ENCODE measurements at places on chromosomes 12 and 14.

GRCh38 chr14:29215853-29216252 lies 449.3 kb downstream of the FOXG1 start:
- DNase-seq = no peak

- no peak for DNase-seq
These were observed 46.9 kb upstream of the IGF1 start for GRCh38 chr12:102527171-102527720.

DNA sequence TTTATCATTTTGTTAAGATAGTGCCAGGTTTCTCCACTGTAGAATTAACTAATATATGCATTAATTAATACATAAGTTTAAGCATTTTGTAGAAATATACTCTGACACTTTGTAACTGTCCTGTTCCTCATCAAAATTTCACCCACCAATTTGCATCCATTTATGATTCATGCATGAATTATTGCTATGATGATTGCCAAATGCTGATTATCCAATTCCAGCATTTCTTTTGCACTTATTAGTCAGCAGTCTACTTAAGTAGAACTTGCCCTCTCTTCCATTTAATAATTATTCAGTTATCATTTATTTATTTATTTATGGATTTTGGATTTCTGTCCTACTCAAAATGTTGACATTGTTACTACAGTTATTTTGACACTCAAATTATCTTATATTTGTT lies 72.2 kb downstream of the SLC6A15 start:
- DNase-seq = no peak

- no peak for DNase-seq
These were observed 853 bp downstream of the TTC9 start for GRCh38 chr14:70642303-70643235.

- no peak for DNase-seq
These were observed 177.1 kb downstream of the RMST start for GRCh38 chr12:97639702-97640101.

- DNase-seq = no peak
These were observed 442.9 kb upstream of the ATP2B1 start for GRCh38 chr12:90151491-90152015.

DNA sequence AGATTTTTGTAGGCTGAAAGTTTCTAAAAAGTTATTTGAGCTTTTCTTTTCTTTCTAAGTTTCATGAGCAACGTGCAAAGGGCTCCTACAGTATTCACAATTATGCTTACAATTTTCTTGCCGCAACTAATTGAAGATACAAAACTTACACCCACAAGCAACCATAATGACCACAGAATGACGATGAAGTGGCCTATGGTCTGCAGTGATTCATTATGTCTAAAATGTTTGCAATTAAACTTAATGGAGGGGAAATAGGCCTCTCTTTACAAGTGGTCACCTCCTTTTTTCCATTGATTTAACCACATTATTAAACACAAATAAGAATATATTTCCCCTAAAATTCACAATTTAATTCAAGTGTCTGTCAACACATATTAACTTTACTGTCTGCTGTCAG lies 732.6 kb upstream of the FLRT2 start:
- no peak for DNase-seq

- DNase-seq = no peak
These were observed 49.8 kb downstream of the SLC6A12 start for GRCh38 chr12:164207-164606.

DNA sequence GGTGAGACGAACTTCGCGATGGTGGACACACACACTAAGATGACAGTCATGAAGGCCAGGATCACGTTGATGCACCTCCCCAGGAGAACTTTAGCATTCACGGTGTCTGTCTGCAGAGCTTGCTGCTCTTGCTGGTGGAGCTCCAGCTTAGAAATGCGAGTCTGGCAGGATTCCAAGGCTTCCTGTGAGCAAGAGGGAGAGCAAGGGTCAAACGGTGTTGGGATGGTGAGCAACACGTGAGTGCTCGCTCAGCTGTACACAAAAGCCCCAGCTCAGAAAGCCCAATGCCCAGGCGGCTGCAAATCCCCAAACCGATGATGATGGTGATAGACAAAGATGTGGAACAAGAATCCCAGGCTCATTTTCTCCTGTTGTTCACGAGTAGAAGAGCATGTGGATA lies 78.8 kb downstream of the TMCC3 start:
- DNase-seq = no peak

- DNase-seq = no peak
These were observed 37.7 kb upstream of the DICER1 start for GRCh38 chr14:95195031-95195430.

- no peak for DNase-seq
These were observed 14.0 kb upstream of the MFAP5 start for GRCh38 chr12:8676651-8677050.

- no peak for DNase-seq
These were observed 6.8 kb downstream of the TTC8 start for GRCh38 chr14:88831284-88831683.

GRCh38 chr14:67483579-67484285 lies 4.8 kb downstream of the TMEM229B start:
- DNase-seq = no peak

GRCh38 chr14:24145690-24146452 lies 539 bp downstream of the PSME2 start:
- DNase-seq = no peak

DNA sequence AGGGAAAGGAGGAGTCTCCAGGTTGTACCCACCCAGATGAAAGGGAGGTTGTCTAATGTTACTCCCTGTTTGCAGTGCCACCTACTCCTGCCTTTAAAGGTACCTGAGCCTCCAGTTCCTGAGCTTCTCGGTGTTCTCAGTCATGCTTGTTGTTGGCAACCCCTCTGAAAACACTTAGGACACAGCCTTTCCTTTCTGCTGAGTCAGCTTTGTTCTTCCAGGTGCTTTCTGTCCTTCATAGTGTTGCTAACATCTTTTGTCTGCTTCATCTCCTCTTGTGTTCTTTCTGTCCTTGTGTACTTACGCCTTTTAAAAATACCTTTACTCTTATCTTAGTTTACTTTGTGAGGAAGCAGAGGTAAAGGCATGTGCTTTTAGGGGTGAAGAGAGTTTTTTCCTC lies 97.0 kb upstream of the NEDD1 start:
- DNase-seq = no peak

GRCh38 chr14:64848239-64848638 lies 31.5 kb downstream of the SPTB start:
- DNase-seq = no peak

GRCh38 chr14:24534286-24534685 lies 26.2 kb upstream of the CMA1 start:
- DNase-seq = no peak

GRCh38 chr14:35526962-35527361 lies 7.0 kb upstream of the INSM2 start:
- DNase-seq = no peak

- no peak for DNase-seq
These were observed 305.0 kb downstream of the NELL2 start for GRCh38 chr12:44571006-44571550.

DNA sequence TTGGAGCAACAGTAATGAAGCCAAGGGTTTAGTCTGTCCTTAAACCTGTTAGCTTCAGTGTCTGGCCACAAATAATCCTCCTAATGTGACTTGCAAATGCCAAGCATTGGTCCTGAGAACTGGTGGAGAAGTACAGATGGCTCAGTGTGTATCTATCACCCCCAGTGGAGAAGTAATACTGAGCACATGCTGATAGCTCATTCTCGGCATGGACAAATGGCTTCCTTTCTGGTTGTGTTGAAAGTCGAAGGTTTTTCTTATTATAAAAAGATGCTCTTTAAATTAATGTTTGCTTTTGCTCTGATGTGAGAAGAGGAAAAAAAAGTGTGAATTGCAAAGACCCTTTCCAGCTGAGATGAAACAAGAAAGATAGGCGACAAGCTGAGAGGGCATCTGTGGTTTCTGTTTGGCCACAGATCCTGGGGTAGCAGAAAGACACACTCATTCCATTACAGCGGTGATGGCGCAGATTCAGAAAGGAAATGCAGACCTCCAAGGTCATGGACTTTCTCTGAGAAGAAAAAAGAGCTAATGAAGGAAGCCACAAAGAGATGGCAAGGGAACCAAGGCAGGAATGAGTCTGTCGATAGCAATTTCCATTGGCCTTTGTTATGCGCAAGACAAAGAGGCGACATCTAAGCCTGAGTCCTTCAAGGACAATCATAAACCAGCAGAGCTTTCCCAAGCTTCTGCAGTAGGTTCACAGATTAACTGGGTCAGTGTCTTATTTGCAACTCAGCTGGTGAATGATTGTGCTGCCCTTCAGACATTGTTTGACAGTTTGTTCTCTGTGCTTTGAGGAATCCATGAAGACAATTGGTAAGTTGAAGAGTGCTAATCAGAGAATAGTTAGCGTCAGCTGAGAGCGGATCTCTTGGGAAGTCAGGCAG lies 155.5 kb upstream of the RGS6 start:
- DNase-seq = no peak

DNA sequence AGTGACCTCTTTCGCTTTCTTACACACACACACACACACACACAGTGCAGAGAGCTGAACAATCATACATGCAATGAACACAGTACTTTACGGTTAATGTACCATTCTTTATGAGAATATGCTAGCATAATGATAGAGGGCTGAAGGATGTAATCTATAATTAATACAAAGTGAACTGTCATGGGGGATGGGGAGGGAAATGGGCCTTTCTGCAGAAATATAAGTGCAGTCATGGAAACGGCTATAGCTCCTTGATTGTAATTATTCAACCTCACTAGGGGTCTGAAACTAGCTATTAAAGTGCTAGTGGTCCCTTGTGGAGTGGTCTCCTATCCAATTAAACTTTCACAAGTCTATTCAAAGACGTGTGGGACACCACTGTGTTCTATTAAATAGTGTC lies 443.2 kb upstream of the FOXG1 start:
- no peak for DNase-seq

- DNase-seq = no peak
These were observed 275.5 kb downstream of the DPF3 start for GRCh38 chr14:72618424-72618823.

DNA sequence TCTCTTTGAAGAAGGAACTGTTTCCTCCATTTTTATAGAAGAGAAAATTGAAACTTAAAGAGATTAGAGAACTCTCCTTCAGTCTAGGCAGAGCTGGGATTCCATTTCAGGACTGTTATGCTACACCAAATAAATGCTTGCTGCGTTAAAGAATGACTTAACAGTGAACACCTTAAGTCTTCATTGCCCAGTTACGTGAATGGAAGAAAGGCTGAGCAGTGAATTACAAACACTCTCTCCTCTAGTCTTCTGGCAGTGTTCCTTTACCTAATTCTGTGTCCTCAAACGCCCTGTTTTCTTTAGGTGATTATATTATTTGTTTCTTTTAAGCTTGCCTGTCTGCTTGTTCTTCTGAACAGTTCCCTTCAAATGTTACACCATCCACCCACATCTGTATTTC lies 59.7 kb downstream of the RCOR1 start:
- no peak for DNase-seq

DNA sequence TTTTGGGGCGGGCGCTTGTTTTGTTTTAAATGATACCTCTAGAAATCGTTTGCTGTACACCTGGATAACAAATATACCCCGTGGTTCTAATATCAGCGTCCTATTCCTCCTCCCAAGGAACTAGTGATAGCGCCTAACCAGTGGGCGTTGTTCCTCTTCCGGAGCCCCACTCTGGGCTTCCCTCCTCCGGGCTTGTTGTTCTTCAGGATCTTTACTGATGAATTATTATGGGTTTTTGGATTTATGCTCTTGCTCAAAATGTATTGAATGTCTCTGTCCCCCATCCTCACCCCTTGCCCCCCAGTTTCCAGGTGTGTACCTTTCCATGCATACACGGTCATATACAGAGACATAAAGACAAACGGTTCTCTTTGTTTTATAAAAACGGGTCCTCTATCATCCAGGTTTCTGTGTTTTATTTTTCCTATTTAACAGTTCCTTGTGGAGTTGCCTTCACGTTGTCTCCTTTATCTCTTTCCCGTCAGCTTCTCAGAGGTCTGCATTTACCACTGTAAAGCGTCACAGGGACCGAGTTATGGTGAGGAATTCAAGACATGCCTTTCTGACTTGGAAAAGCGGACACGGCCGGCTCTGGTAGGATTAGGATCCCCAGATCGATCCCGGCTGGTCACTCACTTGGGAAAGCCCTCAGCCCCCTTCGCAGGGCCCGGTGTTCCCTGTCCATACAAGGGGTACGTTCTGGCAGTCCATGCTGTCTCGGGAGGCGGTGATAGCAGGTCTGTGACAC lies 655 bp upstream of the PLEKHG3 start:
- no peak for DNase-seq

- no peak for DNase-seq
These were observed 325.5 kb downstream of the DPF3 start for GRCh38 chr14:72568296-72568992.

- no peak for DNase-seq
These were observed at the start of gene CRIP1 for GRCh38 chr14:105486163-105486973. Gene CRIP1, plus strand, starts transcription at chr14:105486886. Its CDS starts 374 bp downstream, at chr14:105487260.

DNA sequence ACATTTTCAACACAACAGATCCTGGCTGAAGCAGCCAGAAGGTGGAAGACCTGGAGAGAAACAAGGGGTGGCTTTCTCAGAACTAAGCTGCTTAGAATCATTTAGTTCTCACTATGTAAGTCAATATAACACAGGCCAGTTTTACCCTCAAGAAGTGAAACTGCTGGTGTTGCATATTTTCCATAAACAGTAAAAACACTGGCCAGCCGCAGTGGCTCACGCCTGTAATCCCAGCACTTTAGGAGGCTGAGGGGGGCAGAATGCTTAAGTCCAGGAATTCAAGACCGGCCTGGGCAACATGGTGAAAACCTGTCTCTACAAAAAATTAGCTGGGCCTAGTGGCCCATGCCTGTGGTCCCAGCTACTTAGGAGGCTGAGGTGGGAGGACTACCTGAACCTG lies 11.6 kb downstream of the STX2 start:
- DNase-seq = no peak

GRCh38 chr14:93731753-93732152 lies 56.5 kb downstream of the PRIMA1 start:
- no peak for DNase-seq

DNA sequence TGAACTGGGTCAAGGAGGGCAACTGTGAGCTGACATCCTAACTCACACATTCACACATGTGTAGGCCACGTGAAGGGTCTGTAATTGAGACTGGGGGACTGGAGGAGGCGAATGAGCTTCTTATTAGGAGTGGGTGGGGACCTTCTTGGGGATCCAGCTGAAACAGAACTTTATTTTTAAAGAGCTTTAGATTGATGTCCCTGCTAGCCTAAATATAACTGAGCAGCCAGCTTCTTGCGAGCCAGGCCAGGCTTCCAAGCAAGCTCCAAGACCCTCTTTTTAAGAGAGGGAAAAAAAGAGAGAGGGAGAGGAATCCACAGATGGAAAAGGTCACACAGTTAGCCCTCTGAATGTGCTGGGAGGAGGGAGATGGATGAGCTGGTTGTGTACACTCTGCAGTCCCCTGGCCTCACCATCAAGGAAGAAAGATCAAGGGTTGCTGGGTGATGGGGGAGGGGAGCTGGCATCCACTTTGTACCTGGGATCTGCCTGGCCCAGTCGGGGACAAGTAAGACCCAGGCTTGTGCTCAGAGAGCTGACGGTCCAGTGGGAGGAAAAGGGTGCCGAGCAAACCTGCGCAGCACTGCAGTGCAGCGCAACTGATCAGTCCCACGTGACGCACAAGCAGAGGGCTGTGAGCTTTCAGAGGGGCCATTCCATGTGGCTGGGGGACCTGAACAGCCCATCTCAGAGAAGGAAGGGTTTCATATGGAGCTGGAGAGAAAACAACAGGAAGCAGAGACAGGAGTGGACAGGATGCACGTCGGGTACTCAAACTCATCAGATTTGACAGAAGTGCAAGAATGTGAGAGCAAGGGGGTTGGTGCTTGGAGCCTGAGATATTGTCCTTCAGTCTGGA lies 154.5 kb downstream of the ZFP36L1 start:
- DNase-seq = no peak

- DNase-seq = no peak
These were observed 347.2 kb downstream of the C12orf75 start for GRCh38 chr12:105677672-105678071.
